Smooth muscle cell of trachea (primary cell): ENCODE measurements at places on chromosomes 16 and 17. TPM values are rescaled to one million over a fixed set of nuclear protein-coding genes. Genes with fewer than 3 reads are reported as not detected.

Gene OSBPL7
- total RNA-seq: 7.6 and 13.2 TPM in 2 replicates

Gene SPAG5
- total RNA-seq: 5.6 and 46.1 TPM in 2 replicates

Gene CCL13
- 1.8 TPM in 1 of 2 replicates, not detected in the other for total RNA-seq

Gene RAC3
- total RNA-seq: 7.6 and 12.6 TPM in 2 replicates

Gene ETV4
- total RNA-seq: 1.2 and 1.5 TPM in 2 replicates
